ENCODE measurements at places on chromosomes 3 and 15.

DNA sequence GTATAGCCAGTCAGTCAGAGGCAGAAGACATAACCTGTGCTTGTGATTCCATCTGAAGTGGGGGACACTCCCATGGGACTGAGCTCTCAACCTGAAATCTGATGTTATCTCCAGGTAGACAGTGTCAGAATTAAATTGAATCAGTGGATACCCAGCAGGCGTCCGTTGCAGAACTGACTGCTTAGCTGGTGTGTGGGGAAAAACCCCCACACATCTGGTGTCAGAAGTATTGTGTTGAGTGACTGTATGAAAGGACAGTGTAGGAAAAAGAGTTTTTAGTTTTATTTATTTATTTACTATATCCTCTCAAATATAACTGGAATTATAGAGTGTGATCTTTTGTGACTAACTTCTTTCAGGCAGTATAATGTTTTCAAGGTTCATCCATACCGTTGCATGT lies 10.4 kb downstream of the KPNA4 start:
- DNase-seq, result no peak

- no peak for DNase-seq
Observed at GRCh38 chr3:31197941-31198340, 303.5 kb upstream of the GADL1 start.

GRCh38 chr15:92044203-92044909 lies 190.8 kb downstream of the SLCO3A1 start:
- no peak for DNase-seq

DNA sequence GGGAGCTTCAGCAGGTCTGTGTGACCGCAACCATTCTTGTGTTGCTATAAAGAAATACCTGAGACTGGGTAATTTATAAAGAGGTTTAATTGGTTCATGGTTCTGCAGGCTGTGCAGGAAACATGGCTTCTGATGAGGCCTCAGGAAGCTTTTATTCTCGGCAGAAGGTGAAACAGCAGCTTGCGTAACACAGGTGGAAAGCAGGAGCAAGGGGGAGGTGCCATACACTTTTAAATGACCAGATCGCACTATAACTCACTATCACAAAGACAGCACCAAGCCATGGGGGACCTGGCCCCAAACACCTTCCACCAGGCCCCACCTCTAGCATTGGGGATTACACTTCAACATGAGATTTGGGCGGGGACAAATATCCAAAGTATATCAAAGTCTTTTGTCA lies 8.3 kb upstream of the CIB2 start:
- no peak for DNase-seq

GRCh38 chr3:197490098-197491058 lies 65.4 kb downstream of the BDH1 start:
- DNase-seq, result no peak

All from stimulated activated CD4-positive, alpha-beta T cell treated with anti-CD3 and anti-CD28 coated beads, Interleukin-1b, Interleukin-23, amount 100 ng/mL, for 1 hour (primary cell).